ENCODE measurements at places on chromosomes 2 and 18.

GRCh38 chr2:186575302-186575701 is 14.6 kb upstream of the ITGAV start:
- DNase-seq = no peak

DNA sequence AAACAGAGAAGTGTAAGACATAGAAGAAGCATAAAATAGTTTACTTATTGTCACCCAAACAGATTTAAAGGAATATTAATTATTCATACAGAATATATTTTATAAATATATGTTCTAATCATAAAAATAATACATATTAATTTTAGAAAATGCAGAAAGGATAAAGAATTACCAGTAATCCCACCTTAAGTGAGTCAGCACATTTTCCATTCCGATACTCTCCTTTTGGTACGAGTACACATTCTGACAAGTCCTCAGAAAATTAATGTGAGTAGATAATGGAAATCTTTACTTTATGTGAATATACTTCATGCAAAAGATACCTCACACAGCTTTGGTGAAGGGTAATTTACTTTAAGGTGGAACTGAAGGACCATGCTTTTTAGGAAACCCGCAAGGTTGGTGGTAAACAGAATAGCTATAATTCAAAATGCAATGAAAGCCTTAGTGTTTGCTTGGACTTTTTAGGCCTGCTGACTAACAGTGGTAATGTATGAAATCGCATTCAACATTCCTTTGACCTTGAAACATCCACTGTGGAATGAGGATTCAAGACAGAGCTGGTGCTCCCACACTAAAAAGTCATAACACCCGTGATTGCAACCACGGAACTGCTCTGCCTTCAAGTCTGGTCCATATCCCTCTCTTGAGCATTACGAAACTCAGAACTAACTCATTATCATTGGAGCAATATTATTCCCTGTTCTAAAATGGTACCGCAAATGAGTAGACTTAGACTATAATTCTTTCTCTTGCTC is 28.1 kb upstream of the HTR2B start:
- DNase-seq = no peak

GRCh38 chr2:177765698-177766097 is 306.9 kb downstream of the PDE11A start:
- DNase-seq = no peak

DNA sequence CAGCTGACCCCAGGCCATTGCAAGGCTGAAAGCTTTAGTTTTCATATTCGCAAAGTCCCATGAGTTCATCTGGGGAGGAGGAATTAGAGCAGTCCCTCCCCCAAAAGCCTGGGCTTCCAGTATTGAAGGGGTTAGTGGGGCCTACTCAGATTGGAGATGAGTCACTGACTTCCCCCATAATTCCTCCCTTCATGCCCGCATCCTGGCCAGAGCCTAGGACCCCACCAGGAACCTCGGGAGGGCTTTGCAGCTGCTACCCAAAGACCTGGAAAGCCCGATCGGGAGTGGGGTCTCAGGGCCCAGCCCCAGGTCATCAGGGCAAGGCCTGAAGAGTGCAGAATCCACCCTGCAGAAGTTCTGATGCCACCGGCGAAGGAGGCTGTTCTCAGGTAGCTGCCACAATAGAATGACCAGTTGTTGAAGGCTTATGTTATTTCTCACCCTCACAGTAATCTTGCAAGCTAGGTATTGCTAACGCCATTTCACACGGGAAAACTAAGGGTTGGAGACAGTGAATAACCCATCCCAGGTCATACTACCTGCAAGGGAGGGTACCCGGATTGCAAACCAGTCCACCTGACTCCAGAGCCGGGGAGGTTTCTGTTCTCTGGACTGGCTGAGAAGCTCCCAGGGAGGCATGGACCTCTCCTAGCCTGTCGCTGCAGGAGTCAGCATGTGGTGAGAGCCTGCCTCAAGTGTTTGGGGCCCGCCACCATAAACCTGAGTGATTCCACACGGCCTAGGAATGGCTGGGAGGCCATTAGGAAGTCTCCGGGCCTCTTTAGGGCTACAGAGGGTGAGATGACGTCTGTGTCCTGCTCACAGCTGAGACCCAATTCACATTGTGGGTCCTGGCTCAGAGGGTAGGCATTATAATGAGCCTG is 5.8 kb upstream of the ARID5A start:
- DNase-seq = no peak

- no peak for DNase-seq
Observed at GRCh38 chr2:225233234-225233633, 166.3 kb upstream of the NYAP2 start.
